ENCODE measurements at places on chromosomes 11 and 22. TPM values are rescaled to one million over a fixed set of nuclear protein-coding genes. Genes with fewer than 3 reads are reported as not detected.

The MAP6 gene
- total RNA-seq: 22.8 TPM

DNA sequence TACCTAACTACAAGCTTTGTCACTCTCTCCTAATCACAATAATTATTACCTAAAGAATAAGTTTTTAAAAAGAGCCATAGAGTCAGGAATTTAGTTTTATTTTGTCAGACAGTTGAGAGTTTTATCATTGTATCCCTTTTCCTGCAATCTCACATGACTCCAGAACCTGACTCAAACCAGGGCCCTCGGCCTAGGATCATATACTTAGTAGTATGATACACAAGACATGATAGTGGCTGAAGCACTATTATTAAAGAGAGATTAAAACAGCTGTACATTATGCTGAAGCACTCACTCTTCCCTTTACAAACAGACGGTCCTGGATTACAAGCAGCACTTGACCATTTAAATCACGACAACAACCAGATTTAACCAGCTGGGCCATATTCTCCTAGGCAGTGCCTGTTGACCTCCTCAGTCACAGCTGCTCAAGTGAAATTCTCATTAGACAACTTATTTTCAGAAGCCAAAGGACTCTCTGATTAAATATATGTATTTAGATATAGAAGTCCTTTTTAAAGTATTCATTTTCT lies 44.0 kb downstream of the SOX6 start:
- H3K4me3 ChIP-seq: no peak overlapping the region
- no peak overlapping the region for H3K27ac ChIP-seq
- peaks cover 3% of the 10 kb centered on the region for H3K4me1 ChIP-seq
- no peaks in the 10 kb centered on the region for H3K36me3 ChIP-seq
- H3K27me3 ChIP-seq: no peaks in the 10 kb centered on the region
- DNase-seq: no peak

DNA sequence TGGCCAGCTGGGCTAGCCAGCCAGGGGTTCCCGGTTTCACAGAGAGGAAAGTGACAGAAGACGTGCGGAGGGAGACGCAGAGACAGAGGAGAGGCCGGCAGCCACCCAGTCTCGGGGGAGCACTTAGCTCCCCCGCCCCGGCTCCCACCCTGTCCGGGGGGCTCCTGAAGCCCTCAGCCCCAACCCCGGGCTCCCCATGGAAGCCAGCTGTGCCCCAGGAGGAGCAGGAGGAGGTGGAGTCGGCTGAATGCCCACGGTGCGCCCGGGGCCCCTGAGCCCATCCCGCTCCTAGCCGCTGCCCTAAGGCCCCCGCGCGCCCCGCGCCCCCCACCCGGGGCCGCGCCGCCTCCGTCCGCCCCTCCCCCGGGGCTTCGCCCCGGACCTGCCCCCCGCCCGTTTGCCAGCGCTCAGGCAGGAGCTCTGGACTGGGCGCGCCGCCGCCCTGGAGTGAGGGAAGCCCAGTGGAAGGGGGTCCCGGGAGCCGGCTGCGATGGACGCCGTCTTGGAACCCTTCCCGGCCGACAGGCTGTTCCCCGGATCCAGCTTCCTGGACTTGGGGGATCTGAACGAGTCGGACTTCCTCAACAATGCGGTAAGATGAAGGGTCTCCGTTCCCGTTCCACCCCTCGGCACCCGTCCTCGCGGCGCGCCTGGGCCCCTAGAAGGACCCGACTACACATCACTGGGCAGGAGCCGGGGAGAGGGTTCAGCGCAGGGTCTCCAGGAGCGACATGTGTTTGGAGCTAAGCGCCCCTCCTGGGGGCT lies at the start of gene CREB3L1:
Gene CREB3L1, plus strand, starts transcription at position 41 of the 765 bp plus-strand sequence. Its CDS starts 450 bp downstream, at position 491.
- H3K4me3 ChIP-seq: peak within 1 kb of the TSS; percentile 85
- no peaks in the 10 kb centered on the region for H3K36me3 ChIP-seq
- peak within 1 kb of the TSS; percentile 52 for H3K27ac ChIP-seq
- DNase-seq: peak; percentile 81
- peaks cover 64% of the 10 kb centered on the region for H3K4me1 ChIP-seq

DNA sequence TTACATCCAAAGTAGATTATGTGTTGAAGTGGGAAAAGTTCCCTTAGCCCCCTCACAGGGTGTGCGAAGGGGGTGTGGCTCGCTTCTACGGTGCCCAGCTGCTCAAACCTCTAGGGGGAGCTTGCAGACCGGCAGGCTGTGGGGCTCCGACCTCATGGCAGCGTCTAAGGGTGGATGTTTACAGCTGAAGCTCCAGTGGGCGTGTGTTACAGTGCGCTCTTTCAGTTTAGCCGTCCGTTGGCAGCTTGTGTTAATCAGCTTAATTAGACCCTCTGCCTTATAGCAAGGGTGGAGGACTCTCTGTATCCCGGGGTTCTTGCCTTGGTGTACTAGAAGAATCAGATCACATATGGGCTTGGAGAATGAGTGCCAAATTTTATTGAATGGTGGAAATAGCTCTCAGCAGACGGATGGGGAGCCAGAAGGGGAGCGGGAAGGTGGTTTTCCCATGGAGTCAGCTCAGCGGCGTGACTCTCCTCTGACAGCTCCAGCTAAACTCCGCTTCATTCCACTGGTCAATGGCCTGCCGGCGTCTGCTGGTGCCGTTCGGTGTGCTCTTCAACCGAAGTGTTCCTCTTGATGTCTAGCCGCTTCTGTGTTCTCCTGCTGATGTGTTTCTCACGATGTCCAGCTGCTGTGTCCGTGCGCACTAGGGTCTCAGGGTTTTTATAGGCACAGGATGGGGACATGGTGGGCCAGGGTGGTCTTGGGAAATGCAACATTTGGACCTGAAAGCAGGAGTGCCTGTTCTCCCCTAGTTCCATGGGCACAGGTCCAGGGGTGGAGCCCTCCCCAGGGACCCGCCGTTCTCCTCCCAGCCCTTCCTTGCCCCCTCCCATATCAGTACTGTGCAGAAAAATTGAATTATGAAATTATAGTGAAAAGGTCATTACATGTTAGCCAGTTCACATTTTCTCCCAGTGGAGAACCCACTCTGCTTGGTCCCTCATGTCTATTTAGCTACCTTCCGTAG lies 28.6 kb upstream of the OR10G7 start:
- no peaks in the 10 kb centered on the region for H3K4me1 ChIP-seq
- H3K36me3 ChIP-seq: no peaks in the 10 kb centered on the region
- peak; percentile 79 for DNase-seq
- peaks cover 2% of the 10 kb centered on the region for H3K27me3 ChIP-seq

- H3K4me1 ChIP-seq: no peaks in the 10 kb centered on the region
- no peaks in the 10 kb centered on the region for H3K36me3 ChIP-seq
- no peak overlapping the region for H3K4me3 ChIP-seq
- DNase-seq: no peak
- H3K27me3 ChIP-seq: peaks cover 1% of the 10 kb centered on the region
Observed at GRCh38 chr11:93464927-93465540, 78.2 kb downstream of the SMCO4 start.

- H3K4me3 ChIP-seq: no peak overlapping the region
- DNase-seq: no peak
- peaks cover 10% of the 10 kb centered on the region for H3K4me1 ChIP-seq
- no peaks in the 10 kb centered on the region for H3K36me3 ChIP-seq
Observed at GRCh38 chr11:83671289-83671688, 385.1 kb upstream of the CCDC90B start.

- 0 out of 2 replicates have a peak, but pooled peaks cover 2% of the 10 kb centered on the region for H3K27me3 ChIP-seq
- no peaks in the 10 kb centered on the region for H3K4me1 ChIP-seq
- H3K36me3 ChIP-seq: no peaks in the 10 kb centered on the region
- H3K4me3 ChIP-seq: no peak overlapping the region
- no peak overlapping the region for H3K27ac ChIP-seq
- DNase-seq: no peak
Observed at GRCh38 chr11:64514590-64514989, 76.4 kb upstream of the SLC22A12 start.

DNA sequence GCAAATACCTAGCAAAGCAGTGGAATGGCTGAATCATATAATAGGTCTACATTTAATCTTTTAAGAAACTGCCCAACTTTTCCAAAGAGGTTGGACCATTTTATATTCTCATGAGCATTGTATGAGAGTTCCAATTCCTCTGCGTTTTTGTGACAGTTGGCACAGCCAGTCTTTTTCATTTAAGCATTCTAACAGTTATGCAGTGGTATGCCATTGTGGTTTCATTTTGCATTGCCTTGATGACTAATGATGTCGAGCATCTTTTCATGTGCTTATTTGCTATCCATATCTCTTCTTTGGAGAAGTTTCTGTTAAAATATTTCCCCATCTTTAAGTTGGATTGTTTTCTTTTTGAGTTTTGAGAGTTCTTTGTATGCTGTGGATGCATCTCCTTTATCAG lies 38.7 kb downstream of the EIF3F start:
- H3K27ac ChIP-seq: no peak overlapping the region
- H3K4me3 ChIP-seq: no peak overlapping the region
- DNase-seq: no peak

DNA sequence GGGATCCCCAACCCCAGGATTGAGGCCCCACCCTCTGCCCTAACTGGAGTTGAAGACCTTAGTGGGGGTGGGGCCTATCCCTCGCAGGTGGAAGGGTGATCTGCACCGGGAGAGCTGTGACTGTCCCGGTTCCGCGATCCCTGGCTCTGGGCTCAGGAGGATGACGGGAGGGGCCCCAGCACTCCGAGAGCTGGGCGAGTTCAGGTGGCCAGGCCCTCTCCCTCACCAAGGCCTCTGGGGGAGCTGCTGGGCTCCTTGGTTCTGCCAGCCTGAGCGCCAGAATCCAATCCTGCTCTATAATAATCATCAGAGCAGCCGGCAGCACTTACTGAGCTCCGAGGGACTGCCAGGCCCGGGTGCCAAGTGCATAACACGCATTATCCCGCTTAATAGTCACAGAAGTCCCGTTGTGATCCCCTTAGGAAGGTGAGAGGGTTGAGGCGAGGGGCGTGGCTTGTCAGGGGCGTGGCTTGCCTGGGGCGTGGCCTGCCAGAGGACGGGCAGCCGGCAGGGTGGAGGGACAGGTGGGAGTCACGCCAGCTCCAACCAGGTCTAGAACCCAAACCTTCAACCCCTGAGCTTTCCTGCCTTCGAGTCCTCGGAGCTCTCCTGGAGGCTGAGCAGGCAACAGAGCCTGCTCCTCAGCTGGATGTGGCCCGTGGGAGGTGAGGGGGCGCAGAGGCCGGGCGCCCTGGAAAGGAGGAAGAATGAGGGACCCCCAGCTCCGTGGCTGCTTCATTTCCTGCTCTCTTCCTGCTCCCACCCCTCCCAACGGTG lies 7.3 kb upstream of the SYT7 start:
- no peaks in the 10 kb centered on the region for H3K27me3 ChIP-seq
- H3K36me3 ChIP-seq: no peaks in the 10 kb centered on the region
- peak overlapping the region; percentile 61 for H3K4me3 ChIP-seq
- H3K27ac ChIP-seq: peak overlapping the region; percentile 7
- peaks cover 16% of the 10 kb centered on the region for H3K4me1 ChIP-seq
